SHP77 treated with DMSO at 0.1 percent for 48 hours (cell line): ENCODE measurements at places on chromosomes 2 and 18.

- DNase-seq, result no peak
Measured at GRCh38 chr2:75288760-75289159, 89.4 kb upstream of the TACR1 start.

GRCh38 chr18:36064027-36064808 lies 3.1 kb downstream of the RPRD1A start:
- no peak for DNase-seq

GRCh38 chr2:238525990-238526389 lies 99.3 kb downstream of the ASB1 start:
- no peak for DNase-seq

- no peak for DNase-seq
Measured at GRCh38 chr2:147288131-147288530, 556.7 kb upstream of the ACVR2A start.

GRCh38 chr2:86518481-86518880 lies 44.8 kb downstream of the CHMP3 start:
- DNase-seq, result no peak

DNA sequence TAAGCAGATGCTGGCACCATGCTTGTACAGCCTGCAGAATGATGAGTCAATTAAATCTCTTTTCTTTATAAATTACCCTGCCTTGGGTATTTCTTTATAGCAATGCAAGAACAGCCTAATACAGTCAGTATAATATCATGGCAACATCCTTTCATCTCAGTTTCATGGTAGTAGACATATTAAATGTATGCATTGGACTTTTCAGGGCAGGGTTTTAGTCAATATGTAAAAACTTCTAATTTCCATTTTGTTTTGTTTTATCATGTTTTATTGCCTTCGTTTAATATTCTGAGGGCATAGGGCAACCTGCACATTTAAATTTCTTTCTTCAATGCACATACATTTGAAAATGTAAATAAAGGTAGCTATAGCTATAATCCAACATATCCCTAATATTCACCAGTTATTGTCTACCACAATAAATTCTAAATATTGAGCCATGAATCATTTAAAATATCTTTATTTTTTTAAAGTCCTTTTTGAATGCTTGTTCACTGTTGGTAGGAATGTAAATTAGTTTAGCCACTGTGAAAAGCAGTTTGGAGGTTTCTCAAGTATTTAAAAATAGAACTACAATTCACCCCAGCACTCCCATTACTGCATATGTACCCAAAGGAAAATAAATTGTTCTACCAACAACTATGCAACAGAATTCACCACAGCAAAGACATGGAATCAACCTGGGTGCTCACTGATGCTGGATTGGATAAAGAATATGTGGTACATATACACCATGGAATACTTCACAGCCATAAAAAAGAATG lies 41.8 kb upstream of the GRB14 start:
- no peak for DNase-seq

DNA sequence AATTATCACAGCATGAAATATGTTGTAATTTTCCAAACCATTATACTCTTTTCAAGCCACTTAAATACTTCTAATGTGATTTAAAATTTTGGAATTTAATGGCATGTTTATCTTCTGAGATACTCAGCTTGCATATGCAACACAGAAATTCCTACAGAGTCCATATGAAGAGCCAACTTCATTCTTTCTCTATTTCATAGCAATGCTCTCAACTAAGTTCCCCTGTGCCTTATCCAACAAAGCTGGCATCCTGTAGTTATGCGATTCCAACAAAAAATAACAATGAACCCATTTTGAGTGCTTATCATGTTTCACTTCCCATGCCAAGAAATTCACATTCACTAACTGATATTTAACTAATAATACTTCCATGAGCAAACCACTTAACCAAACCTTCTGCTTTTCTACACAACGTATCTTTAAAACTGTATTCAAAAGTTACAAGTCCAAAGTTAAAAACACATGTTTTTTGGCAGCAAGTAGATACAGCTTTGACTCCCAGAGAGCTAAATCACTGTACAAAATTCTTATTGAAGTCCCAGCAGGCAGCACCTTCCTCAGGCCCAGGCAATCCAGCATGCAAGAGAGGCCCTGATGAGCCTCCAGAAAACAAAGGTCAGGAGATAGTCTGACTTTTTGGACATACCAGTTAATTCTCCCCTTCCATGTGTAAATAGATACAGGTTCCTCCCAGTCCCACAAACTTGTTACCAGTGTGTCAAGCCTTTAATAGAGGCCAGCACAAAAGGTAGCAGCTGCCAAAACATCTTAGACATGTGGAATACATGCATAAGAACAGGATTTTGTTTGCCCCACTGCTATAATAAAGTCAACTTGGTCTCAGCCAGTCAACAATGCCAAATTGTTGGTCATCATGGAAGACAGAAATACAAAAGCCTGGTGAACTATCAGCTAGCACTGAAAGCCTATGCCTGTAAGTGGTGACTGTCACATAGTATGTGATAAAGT lies 113.1 kb upstream of the WDR75 start:
- no peak for DNase-seq

- DNase-seq, result no peak
Measured at GRCh38 chr2:191618046-191618780, 59.7 kb upstream of the NABP1 start.

- no peak for DNase-seq
Measured at GRCh38 chr2:11056614-11057013, 98.7 kb upstream of the SLC66A3 start.

DNA sequence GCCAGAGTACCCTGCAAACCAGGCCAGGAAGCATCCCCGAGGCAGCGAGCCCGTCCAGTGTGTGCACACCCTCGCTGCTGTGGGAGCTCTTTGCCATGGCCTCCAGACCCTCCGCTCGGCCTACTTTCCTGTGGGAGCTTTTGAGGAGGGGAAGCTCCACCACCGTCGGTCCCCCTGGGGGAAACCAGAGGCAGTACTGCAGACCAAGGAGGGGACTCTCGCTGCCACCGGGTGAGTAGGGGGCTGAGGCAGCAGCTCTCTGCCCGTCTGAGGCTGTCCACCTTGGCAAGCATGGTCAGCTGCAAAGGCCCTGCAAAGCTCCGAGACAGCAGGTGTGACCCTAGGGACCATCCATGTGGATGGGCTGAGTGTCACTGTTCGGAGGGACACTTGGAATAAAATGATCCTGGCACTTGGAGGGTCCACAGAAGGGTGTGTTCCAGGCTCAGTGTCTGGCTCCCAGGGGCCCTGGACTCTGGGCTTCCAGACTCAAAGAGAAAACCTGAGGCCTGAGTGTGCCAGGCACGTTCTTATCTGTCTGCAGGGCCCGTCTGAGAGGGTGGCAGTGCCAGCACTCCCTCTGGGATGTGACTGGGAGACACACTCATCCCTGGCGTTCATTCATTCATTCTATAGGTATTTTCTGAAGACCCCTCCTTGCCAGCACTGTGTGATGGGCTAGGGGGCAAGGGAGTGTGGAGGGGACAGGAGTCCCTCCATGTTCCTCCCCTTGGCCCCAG lies 282.8 kb upstream of the HS6ST1 start:
- DNase-seq, result no peak

DNA sequence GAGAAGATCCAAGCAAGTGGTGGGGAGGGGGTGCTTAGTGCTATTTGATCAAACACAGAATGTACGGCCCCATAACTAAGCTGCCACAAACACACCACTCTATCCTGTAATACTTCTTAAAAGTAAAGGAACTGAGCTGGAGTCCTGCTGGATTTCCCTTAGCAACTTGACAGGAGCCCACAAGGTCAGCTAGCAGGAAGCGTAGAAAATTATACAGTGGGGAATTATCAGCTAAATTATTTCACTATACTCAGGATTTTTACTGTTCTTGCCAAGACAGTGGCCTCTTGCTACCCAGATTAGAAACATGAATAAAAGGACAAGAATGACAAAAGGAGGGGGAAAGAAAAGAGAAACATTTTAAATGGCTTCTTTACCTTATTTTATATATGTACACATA lies 217.1 kb downstream of the ZNF521 start:
- no peak for DNase-seq

GRCh38 chr2:8976442-8977259 lies 26.8 kb downstream of the MBOAT2 start:
- no peak for DNase-seq

DNA sequence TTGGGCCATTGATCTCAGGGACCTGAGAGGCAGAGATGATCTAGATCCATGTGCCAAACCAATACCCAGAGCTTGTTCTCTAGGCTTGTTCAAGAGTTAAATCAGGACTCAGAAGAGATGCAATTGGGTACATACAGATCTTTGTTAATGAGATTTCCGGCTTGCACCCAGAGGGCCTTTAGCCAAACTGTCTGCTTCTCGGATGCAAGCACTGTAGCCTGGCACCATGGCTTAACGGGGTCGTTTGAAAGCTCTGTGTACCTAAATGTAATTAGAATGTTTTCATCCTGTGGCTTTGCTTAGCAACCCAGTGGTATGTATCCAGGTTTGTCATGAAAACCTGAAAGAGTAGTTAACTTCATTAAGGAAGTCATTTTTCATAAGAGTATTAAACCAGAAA lies 94.2 kb downstream of the TPGS2 start:
- DNase-seq, result no peak
